ENCODE measurements at places on chromosomes 4 and X.

DNA sequence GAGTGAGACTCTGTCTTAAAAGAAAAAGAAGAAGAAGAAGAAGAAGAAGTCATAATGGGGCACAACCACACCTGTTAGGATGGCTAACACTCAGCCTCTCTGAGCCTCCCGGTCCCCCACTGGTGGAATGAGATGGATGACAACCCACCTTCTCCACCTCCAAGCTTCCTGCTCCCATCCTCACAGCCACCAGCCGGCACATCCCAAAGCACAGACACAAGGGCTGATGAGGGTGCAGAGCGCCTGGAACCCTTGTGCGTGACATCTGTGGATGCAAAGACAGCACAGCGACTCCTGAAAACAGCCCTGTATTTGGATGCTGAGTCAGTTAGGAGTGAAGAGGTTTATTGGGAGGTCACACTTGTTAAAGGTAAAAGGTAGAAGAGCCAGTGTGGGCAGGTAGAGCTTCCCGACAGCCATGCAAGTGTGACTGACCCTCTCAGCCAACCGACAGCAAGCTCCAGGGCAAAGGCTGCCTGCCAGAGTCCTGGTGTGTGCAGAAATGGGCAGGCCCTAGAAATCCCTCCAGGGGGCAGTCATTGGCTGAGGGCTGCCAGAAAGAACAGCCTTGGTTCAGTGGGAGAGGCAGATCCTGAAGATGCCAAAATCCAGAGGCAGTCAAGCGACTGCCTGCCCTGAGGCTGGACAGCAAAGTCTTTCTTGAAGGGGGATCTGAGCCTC, 26.6 kb upstream of the MAN2B2 start:
- no peak for DNase-seq

GRCh38 chrX:74925225-74926088, at the start of gene NEXMIF:
Gene NEXMIF (minus strand): TSS chrX:74925452.
- DNase-seq = no peak

- DNase-seq = no peak
Measured at GRCh38 chrX:40392599-40392998, 188.2 kb upstream of the ATP6AP2 start.

- DNase-seq = no peak
Measured at GRCh38 chrX:123217077-123217476, 33.0 kb downstream of the GRIA3 start.

- no peak for DNase-seq
Measured at GRCh38 chr4:82705169-82705927, 93.2 kb downstream of the SCD5 start.

DNA sequence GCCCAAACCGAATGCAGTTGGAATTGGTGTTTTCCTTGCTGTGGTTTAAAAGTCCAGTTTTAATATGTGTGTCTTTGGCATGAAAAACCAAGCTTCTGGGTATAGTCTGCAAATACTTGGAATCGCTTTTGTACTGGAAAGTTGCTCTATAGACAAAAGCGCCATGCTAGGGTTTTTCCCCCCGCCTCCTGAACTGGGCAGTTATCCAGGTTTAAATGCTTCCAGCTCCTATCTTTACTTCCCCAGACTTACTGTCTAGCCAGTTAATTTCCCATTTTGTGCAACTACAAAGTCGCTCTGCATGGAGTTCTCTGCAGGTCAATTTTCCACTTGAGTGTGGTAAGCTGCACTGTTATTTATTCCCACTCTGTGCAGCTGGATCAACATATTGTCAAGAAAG, 2.7 kb downstream of the RASL11B start:
- no peak for DNase-seq

GRCh38 chr4:70927502-70928137, 25.5 kb downstream of the MOB1B start:
- no peak for DNase-seq

GRCh38 chr4:48739560-48740019, 40.5 kb downstream of the FRYL start:
- no peak for DNase-seq

DNA sequence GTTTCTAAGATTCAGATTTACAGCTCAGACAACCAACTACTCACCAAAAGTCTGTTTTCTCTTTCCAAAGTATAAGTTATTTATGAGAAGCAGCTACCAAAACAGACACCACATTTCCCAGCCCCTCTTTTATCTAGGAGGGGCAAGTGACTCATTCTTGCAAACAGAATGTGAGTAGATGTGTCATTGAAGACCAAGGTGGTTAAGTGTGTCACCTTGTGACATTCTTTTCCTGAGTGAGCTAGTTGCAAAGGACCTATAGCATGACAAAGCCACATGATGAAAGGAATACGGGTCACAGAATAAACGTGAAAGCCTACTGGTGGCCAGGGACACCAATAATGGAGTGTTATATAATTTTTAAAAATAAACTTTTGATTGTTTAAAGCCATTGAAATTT, 50.0 kb downstream of the SLC7A11 start:
- DNase-seq = no peak

- DNase-seq = no peak
Measured at GRCh38 chrX:150849486-150849885, 49.0 kb downstream of the CD99L2 start.

- DNase-seq = no peak
Measured at GRCh38 chr4:121096629-121097028, 24.3 kb upstream of the NDNF start.

DNA sequence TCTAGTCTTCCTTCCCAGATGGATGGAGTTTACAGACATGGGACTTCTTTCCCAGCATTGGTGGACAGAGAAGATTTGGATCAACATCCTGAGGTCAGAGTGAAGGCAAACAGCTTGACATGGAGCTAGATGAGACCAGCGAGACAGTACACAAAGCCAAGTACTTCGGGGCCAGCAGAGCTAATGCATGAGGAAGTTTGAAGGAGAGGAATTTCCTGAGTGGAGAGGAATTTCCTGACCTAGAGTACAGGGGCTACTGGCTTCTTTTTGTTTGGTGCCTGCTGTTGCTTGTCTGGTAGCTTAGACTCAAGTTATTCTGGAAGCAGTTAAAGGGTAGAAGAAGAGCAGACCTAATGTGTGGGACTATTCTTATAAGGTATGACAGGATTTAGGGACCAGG, 69.1 kb upstream of the EOLA2 start:
- DNase-seq = no peak

DNA sequence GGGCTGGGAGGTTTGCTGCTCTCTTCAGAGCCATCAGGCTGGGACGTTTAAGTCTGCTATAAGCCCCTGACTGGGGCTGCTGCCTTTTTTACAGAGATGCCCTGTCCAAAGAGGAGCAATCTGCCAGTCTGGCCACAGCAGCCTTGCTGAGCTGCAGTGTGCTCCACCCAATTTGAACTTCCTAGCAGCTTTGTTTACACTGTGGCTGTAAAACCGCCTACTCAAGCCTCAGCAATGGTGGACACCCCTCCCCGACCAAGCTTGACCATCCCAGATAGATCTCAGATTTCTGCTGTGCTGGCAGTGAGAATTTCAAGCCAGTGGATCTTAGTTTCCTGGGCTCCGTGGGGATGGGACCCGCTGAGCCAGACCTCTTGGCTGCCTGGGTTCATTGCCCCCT, 40.7 kb downstream of the SPATA18 start:
- DNase-seq = no peak

DNA sequence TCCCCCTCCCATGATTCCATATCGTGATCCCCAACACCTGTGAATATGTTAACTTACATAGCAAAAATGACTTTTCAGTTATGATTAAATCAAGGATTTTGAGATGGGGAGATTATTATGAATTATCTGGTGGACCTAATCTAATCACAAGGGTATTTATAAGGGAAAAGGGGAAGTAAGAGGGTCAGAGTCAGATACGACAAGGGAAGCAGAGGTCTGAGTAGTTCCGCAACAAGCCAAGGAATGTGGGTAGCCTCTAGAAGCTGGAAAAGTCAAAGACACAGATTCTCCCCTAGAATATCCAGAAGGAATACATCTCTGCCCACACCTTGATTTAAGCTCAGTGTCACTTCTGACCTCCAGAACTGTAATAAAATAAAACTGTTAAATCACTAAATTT, 1.0 kb upstream of the IL13RA1 start:
- DNase-seq = no peak

DNA sequence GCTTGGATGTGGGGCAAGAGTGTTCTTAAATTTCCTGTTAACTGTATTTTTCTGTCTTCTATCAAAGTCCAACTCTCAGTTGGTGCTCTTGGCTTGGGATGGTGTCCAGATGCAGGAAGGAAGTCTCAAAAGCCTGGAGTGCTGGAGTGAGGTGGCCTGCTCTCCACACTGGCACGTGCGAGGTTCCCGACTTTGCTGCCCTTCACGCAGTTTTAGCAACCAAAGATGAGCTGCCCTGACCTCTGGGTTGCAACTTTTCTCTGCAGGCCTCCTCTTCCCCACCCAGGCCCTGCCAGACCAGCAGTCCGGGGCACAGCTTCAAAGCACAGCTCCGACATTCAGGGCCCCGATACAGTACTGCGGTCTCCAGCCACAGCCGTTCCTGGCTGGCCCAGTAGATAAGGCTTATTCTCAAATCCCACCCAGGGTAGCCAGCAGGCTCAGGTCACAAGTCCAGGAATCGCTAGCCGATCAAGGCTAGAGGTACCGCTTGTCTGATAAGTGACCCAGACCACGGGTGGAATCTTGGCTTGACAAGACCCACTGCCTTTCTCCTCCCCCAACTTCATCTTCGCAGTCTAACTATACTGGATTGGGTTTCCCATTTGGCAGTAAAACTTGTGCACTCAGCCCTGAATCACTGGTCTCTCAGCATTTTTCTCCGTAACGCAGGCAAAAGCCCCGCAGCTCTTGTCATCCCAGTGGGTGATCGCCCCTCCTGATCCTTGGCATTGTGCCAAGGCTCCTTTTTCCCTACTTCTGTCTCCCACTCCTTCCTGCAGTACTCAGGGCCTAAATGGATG, 21.8 kb upstream of the JADE1 start:
- DNase-seq = no peak

DNA sequence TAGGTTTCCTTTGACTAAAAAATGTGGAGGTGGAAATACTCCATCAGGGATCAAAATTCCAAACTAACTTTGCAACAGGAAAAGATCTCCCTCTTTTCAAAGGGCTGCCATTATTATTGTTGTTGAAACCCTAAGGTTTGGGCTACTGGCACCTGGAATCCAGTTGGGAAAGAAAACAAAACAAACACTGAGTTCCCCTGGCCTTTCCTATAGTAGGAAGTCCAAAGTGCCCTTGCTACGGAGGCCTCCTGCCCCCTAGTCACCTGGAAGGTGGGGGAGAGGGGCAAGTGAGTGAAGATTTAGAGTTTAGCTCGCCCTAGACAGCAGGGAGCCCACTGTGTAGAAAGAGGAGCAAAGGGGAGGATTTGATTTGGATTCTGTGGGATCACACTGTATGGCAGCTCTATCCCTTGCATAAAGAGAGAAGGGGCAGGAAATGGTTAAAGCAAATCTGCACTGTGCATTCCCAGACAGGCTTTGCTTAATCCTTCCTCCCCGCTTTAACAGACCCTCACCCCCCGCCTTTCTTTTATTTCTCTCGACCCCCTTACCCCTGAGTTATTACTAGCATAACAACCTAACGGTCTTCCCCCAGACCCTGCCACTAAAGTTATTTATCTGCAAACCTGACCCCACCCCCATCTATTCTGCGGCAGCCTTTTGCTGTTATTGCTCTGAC, 627 bp upstream of the FAT4 start:
- DNase-seq = no peak

GRCh38 chr4:156692016-156692415, 279.6 kb downstream of the PDGFC start:
- no peak for DNase-seq

GRCh38 chr4:87058356-87059073, 123.7 kb downstream of the AFF1 start:
- peak; percentile 46 for DNase-seq

DNA sequence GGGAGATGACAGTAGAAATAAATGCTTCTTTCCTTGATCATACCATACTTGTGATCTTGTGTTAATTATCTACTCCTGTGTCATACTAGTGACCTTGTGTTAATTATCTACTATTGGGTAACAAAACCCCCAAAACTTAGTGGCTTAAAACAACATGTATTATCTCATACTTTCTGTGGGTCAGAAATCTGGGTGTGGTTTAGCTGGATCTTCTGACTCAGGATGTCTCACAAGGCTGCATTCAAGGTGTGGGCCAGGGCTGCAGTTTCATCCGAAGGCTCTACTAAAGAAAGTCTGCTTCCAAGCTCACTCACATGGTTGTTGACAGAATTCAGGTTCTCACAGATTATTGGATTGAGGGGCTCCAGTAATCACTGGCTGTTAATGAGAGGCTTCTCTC, 70.3 kb upstream of the NDP start:
- DNase-seq = no peak

- DNase-seq = no peak
Measured at GRCh38 chr4:44150091-44150576, 298.5 kb downstream of the KCTD8 start.

GRCh38 chr4:101037249-101037648, 310.1 kb downstream of the PPP3CA start:
- DNase-seq = no peak

- DNase-seq = no peak
Measured at GRCh38 chr4:158046345-158046744, 126.5 kb downstream of the GASK1B start.

DNA sequence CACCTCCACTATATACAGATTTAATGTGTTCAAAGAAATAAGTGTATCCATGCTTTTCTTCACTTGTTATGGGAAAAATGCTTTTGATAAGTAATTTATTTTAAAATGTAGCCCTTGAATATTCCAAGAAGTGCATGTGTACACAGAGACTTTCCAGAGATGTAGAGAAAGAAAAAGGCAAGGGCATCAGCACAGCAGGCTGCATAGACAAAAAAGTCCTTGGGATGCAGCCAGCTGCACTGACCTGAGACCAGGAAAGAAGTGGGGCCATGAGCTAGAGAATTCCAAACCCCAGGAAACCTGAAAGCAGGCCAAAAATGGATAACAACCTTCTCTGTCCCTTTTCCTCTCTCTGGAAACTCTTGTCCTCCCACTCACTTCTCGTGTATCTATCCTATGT, 51.6 kb upstream of the PRDM8 start:
- DNase-seq = no peak

- DNase-seq = no peak
Measured at GRCh38 chr4:135186002-135186401, 984.4 kb upstream of the PABPC4L start.

GRCh38 chr4:3868211-3869173, 102.3 kb downstream of the ADRA2C start:
- DNase-seq = no peak

- DNase-seq = no peak
Measured at GRCh38 chr4:128916832-128917231, 107.3 kb downstream of the JADE1 start.

- no peak for DNase-seq
Measured at GRCh38 chrX:40521868-40522450, 58.8 kb upstream of the ATP6AP2 start.

GRCh38 chr4:91325495-91325894, 978.3 kb upstream of the GRID2 start:
- no peak for DNase-seq

GRCh38 chr4:5821665-5822358, 71.1 kb downstream of the CRMP1 start:
- no peak for DNase-seq

- DNase-seq = no peak
Measured at GRCh38 chrX:21490341-21490740, 116.1 kb downstream of the CNKSR2 start.

DNA sequence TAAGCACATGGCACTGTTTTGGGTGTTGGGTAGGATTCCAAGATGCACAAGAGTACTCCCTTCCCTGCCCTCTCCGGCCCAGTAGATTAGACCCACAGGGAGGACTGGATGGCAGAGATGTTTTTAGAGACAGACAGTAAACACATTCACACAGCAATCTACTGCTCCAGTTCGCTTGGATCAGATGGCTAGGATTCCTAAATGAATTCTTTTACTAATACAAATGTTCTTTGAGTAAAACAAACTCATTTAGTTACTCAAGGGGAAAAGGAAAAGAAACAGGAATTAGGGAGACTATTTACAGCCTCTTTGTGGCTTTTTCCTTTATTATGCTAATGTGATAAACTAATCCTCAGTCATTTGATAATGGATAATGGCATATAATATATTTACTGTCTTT, 5.9 kb downstream of the SNX25 start:
- DNase-seq = no peak

Data from stimulated activated CD8-positive, alpha-beta memory T cell treated with anti-CD3 and anti-CD28 coated beads, Interleukin-4, amount 100 ng/mL, for 4 hours (primary cell).